Stimulated activated CD8-positive, alpha-beta memory T cell treated with anti-CD3 and anti-CD28 coated beads, Interleukin-4, amount 100 ng/mL, for 4 hours (primary cell): ENCODE measurements at places on chromosomes 7 and 10.

DNA sequence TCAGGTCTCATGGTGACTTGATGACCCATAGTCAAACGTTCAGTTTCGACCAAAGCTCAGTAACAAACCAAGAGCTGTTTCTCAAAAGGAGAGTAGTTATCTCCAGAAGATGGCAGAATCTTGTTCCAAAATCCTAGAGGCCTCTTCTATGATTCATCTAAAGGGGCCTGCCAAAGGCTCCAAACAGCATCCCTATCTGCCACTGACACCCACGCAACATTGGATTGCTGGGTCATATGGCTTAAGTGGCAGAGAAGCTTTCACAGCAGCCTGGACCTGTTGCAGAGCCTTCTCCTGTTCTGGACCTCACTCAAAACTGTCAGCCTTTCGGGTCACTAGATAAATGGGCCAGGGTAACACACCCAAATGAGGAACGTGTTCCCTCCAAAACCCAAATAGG is 54.0 kb upstream of the LRRC18 start:
- DNase-seq: no peak

GRCh38 chr7:77571801-77572200 is 34.7 kb downstream of the PTPN12 start:
- DNase-seq: no peak

- DNase-seq: no peak
These were observed 35.3 kb downstream of the TRRAP start for GRCh38 chr7:98913612-98914011.

DNA sequence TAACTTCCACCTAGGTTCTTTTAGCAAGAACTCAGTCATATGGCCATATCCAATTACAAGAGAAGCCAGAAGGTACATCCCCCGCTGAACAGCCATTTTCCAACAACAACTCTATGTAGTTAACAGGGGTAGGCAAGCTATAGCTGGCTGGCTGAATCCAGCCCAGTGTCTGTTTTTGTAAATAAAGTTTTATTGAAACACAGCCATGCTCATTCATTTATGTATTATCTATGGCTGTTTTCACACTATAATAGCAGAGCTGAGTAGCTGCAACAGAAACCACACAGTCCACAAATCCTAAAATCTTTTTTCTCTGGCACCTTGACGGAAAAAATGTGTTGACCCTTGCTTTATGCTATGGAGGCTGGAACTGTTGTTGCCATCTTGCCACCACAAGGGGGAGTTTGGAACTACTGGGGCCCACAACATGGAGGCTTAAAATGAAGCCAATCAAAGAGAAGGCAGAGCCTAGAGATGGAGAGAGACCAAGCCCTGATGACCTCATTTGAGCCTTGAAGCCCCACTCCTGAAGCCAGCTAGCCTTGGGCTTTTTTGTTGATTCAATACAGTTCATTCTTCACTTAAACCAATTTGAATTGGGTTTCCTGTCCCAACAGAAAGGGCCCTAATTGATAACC is 33.3 kb upstream of the XPNPEP1 start:
- no peak for DNase-seq

DNA sequence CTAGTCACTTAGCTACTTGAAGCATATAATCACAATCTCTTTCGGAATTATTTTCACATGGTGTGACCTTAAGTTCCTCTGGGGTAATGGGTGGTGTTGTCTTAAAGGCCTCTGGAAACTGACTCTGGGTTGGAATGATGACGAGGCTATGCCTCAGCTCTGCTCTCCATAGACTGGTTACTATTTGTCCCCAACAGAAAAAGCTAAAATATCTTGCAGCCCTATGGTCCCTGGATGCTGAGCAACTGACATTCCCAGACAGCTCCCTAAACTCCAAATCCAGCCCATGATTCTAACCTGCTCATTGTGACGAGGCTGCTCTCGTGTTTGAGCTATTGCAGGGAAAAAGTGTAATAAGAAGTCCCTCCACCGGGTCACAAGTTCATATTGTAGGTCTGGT is 51.6 kb downstream of the HBP1 start:
- DNase-seq: no peak

GRCh38 chr7:80151274-80151665 is 16.6 kb downstream of the GNAI1 start:
- no peak for DNase-seq

DNA sequence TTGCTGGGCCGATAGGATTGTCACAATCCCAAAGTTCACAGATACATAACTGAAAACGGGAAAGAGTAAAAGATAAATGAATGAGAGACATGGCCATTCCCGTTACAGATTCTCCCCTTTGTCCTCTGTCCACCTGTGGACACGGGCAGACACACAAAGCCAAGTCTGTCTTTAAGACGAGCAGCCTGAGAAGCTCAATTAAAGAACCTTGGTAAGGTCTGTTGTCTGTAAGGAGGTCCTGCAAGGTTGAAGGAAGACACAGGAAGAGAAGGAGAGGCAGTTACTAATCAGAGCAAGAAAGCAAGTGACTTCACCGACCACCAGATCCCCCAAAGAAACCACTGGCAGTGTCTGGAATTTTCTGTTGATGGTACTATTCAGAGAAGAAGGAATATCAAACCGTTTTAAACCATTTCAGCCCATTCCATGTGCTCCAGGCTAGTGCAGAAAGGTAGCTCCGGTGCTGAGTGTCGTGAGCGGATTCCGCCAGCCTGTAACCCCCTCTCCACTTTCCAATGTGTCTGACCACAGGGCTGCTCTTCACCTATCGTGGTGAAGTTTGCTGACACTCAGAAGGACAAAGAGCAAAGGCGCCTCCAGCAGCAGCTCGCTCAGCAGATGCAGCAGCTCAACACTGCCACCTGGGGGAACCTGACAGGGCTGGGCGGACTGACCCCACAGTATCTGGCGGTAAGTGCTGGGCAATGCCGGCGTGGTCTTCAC is 252.6 kb downstream of the CELF2 start:
- DNase-seq: peak; percentile 61

- no peak for DNase-seq
These were observed 169.5 kb upstream of the ADCY1 start for GRCh38 chr7:45404622-45405021.

DNA sequence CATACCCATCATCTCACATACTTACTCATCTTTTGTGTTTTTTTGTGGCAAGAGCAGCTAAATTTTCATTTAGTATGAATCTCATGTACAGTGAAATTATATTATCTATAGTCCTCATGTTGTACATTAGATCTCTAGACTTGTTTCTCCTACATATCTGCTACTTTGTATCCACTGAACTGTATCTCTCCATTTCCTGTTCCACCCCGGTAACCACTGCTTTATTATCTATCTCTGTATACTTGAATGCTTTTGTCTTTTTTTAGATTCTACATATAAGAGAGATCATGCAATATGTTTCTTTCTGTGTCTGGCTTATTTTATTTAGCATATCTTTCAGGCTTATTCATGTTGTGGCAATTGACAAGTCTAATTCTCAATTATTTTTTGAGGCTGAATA is 125.1 kb downstream of the ANKRD7 start:
- DNase-seq: no peak

- no peak for DNase-seq
These were observed 99.7 kb downstream of the PAXIP1 start for GRCh38 chr7:154903083-154903731.

DNA sequence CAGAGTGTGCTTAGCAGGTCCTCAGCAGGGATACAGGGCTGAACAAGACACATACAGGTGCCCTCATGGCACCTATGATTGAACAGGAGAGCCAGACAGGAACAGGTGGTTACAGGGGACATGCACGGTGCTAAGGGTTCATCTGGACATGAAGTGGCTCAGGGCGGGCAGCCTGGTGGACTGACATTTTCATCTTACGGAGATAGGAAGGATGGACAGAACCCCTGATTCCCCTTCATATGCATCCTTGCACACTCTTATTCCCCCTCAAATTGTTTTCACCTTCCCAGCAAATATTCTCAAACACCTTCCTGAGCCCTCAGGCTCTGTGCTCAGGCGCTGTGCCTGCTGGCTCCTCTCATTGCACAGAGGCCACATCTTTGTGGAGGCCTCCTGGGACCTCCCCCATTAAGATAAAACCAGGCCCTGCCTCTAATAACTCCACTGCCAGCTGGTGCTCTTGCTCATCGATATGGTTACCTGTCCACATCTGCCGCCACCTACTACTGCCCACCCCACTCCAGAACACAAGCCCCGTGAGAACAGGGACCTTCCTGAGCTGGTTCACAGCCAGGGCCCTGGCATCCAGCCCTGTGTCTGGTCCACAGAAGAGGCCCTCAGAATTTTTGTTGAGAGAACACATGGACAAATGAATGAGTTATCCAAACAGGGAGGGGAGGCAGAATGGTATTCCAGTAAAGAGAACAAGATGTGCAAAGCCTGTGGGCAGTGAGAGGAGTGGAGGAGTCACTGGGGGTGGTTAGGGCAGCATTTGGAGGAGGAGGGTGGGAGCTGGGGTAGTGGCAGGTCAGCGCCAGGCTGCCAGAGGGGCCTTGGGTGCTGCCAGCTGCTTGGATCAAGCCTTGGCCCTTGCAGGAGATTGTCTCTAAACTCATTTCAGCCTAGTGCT is 68.9 kb upstream of the AQP1 start:
- DNase-seq: no peak

DNA sequence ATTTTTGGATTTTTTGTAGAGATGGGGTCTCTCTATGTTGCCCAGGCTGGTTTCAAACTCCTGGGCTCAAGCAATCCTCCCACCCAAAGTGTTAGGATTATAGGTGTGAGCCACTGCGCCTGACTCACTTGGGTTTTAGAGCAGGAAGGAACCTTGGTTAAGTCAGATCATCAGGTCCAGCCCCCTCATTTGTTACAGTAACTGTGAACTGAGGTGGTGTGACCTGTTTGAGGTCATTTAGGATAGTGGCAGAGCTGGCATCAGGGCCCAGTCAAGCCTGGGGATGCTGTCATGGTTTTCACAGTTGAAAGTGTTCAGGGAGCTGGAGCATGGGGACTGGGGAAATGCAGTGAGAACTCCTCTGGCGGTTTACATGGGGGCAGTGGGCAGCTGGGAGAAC is 159.6 kb downstream of the TAX1BP1 start:
- peak; percentile 0 for DNase-seq

DNA sequence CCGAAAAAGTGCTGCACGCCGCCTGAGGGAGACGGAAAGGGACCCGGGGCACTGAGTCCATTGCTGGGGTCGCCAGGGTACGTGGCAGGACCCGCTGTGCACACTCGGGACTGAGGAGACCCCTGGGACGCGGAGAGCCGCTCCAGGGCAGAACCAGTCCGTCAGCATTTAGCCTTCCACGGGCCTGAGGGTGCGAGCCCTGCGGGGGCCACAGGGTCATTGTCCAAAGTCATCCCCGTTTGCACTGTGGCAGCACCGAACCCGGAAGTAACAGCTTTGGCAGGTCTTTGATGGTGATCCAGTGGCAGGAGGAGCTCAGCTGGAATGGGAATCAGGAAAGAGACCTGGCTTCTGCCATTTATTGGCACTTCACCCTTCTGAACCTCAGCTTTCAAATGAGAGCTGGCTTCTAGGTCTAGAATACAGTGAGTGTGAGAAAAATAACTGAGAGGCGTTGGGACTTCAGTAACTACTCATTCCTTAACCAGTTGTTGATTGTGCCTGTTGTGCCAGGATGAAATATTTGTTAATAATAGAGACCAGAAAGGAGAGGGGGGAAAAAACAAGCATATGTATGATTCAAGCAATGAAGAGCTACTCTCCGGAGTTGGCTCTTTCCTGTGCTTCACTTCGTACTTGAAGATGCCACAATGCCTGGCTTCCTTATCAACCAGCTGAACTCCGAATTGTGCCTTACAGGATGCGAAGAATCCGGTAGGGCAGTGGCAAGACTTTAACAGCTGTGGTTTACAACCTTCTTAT is 811 bp upstream of the ARHGAP12 start:
- no peak for DNase-seq

- no peak for DNase-seq
These were observed 202.2 kb downstream of the PHF14 start for GRCh38 chr7:11175887-11176286.

DNA sequence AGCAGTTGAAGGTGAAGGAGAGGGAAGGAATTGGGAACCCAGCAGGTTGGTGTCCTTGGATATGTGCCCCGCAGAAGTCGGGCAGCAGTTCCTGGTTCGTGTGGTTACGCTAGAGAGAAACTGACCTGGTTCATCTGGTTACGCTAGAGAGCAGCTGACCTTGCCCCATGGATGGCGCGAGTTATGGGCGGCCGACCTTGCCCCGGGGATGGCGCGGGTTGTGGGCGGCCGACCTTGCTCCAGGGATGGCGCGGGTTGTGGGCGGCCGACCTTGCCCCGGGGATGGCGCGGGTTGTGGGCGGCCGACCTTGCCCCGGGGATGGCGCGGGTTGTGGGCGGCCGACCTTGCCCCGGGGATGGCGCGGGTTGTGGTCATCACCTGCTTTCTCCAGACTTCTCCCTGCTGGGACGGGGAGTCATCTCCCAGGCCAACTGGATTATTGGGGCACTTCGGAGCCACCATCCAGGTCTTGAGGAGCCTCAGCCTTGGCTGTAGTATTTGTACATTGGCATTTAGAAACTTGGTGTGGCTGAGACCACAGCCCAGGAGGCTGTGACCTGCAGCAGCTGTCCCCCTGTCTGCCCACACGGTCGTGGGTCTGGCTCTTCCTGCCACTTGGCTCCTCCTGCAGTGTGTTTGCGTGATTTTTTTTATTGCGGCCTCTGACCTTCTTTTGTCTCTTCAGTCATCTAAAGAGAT is 6.1 kb downstream of the GET4 start:
- no peak for DNase-seq

DNA sequence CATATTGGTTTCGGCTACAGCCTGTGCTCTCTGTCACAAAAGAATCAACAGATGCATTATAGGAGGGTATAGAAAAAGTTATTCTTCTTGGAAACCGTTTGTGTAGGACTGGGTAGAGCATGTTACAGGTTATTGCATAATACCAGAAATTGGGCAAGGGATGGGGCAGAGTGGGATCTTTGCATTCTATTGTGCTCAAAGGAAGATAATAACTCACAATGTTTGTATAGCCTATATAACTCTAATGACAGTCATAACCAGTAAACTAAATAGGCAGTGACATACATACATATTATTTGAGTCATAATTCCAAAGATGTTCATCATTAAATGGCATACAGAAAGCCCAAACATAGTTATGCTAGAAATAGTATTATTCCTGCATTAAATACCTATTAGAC is 179.7 kb downstream of the XPNPEP1 start:
- DNase-seq: no peak

GRCh38 chr7:157693521-157694375 is 356.9 kb downstream of the DNAJB6 start:
- no peak for DNase-seq

GRCh38 chr7:86961686-86962085 is 97.8 kb downstream of the ELAPOR2 start:
- no peak for DNase-seq

DNA sequence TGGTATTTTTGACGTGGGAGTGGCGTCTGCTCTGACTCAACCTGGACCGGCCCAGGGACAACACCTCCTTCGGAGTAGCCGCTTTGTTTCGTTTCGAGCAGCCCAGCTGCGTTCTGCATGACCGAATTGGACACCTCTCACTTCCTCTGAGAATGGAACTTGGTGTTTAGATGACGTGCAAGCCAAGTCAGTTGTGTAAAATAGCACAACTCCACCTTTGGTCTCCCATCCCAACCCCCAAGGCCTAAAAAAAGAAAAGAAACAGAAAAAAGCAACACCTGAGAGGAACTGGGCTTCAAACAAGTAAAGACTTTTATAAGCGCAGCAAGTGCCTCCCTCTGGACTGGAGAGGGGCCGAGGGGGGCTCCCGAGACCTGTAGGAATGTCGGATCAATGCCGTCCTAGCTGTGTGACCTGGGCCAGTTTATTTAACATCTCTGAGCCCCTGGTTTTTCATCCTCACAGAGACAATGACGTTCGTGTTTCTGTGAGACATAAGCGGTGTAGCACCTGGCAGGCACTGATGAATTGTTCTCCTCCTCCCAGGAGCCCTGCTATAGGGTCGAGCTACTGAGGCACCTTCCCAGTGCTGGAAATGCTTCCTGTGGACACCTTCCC is 52.0 kb upstream of the SMNDC1 start:
- DNase-seq: peak; percentile 27

GRCh38 chr10:122549636-122550035 is 10.9 kb upstream of the DMBT1 start:
- no peak for DNase-seq
